Stimulated activated CD8-positive, alpha-beta memory T cell treated with anti-CD3 and anti-CD28 coated beads, Interleukin-7, amount 100 ng/mL, for 1 hour (primary cell): ENCODE measurements at places on chromosomes 3 and 15.

- DNase-seq, result no peak
Measured at GRCh38 chr3:73503781-73504180, 121.0 kb downstream of the PDZRN3 start.

DNA sequence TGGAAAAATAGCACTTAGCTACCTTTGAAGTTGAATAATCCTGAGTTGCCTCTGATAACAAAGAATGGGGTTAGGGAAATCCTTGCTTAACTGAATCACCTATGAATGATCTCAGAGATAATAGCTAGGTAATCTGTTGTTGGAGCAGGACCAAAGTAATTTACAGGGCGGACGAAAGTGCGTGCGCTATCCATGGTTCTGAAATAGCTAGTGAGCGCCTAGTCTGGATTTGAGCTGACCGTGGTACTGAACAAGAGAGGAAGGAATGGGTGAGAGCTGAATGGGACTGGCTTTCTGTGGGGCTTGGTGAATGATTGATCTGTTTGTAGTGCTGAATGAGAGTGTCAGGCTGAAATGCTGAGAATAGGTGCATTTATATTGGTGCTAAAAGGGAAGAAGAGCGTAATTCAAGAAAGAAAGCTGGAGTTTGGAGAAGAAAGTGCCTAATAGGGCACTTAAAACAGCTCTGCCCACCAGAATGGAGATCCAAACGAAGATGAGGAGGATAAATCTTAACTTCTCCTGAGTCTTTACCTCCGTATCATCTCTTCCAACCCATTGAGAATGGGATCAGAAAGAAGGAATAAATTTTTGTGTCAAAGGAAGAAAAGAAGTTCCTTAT lies 10.1 kb downstream of the SCN10A start:
- no peak for DNase-seq

DNA sequence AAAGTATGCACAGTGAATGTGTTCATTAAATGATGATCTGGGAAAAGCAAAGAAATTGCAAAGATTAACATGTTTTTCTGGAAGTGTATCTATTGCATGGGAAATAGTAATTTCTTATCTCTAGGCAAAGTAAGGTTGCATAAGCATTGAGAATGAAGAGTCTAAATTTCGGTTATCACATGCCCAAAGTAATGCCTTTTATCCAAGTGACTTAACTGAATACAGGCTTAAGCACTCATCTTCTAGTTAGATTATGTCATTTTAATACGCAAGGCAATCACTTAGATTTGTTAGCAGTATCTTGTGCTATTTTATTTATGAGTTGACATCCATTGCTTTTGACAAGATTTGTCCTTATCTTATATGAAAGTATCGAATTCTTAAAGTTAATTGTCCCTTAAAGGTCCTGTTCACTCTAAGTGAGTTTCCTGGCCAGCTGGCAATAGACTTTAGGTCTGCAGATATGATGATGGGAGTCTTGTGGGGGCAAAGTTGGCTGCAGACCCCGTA lies 100.5 kb downstream of the NAALADL2 start:
- no peak for DNase-seq

DNA sequence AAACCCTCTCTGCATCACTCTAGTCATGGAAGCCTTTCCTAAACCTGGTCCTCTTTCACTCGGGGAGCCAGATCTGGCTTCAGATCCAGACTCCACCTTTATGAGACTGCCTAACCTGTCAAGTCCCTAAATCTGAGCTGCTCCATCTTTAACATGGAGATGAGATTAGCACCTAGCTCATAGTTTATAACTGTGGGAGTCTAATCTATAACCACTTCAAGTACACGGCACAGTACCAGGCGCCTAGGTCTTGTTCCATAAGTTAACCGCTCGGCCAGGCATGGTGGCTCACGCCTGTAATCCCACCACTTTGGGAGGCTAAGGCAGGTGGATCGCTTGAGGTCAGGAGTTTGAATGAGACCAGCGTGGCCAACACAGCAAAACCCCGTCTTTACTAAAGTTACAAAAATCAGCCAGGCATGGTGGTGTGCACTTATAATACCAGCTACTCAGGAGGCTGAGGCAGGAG lies 30.3 kb downstream of the TPM1 start:
- no peak for DNase-seq

GRCh38 chr3:46649436-46649835 lies 37.1 kb downstream of the FAM240A start:
- DNase-seq, result no peak

GRCh38 chr3:26668171-26668570 lies 45.6 kb downstream of the LRRC3B start:
- DNase-seq, result no peak

GRCh38 chr3:59885101-59885500 lies 835.3 kb upstream of the CFAP20DC start:
- no peak for DNase-seq

DNA sequence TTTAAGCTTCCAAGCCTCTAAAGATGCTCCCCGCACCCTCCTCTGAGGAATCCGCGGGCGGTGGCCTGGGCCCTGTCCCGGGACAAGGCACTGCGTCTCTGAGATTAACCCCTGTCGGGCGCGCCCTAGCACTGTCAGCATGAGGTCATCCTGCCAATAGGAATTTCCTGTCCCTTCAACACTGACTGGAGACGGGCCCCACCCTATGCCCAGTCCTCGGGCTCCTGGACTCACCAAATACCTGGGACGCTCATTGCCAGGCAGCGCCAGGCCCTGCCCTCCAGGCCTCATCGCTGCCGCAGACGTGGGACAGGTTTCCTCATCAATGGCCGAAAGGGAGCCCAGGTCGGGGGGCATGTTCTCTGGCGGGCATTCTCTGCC lies 67.6 kb upstream of the SH3GL3 start:
- DNase-seq, result no peak

DNA sequence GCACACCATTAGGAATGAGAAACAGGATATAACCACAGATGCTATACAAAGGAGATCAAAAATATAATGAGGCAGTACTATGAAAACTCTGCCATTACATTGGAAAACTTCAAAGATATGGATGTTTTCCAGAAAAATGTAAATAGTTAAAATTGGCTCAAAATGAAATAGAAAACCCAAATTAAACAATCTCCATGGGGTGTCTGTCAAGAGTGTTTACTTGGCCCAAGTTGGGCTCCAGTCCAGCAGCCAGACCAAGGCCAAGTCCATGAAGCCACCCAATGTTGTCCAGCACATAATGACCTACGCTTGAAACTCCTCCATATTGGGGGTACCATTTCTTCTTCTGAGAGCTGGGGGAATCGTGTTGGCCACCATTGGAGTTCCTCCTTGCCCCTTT lies 37.1 kb downstream of the CTXND1 start:
- DNase-seq, result no peak

DNA sequence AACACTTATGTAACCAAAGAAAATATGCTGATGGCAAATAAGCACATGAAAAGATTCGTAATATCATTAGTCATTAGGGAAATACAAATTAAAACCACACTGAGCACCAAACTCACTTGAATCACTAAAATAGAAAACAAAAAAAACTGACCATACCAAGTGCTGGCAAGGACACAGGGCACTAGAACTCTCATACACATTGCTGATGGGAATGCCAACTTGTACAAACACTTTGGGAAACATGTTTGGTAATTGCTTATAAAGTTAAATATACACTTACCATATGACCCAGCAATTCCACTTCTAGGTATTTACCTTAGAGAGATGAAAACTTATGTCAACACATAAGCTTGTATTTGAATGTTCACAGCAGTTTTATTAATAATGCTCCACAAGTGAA lies 95.5 kb downstream of the TFDP2 start:
- no peak for DNase-seq

DNA sequence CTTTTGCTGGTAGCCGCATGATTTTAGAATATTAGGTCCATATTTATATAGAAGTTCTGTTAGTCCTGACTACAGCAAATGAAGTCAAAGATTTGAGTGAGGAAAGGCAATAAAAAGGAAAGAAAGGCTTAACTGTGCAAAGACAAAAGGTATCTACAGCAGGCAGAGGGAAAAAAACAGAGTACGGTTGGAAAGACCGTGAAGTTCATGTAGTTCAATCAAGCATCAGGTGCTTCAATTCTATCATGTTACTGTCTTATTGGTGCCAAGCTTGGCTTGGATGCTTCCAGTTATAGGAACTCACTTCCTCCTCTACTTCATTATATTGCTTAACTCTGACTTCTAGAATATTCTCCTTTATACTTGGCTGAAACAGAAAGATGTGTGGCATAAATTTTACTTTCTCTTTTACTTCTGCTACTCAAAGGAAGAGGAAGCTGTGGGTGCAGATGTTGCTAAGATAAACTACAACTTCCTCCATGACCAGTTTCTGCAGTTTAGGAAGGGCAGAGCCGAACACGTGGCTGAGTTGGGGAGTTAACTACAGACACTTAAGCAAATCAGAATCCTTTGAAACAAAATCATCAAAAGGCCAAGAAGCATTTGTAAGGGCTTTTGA lies 72.6 kb upstream of the ZBED2 start:
- DNase-seq, result no peak

DNA sequence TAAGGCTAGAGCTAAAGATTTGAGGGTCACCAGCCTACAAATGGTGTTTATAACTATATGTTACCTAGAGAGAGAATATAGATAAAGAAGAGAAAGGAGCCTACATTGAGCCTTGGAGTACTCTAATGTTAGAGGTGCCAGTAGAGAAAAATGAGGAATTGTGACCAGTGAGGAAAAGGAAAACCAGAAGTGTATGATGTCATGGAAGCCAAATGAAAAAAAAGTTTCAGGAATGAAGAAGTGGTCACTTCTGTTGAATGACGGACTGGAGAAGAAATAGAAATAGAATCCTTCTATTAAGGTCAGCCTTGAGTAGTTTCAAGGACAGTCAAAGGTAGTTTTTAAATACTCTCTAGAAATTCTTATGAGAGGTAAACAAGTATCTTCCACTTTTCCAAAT lies 51.2 kb upstream of the MLF1 start:
- DNase-seq, result no peak

DNA sequence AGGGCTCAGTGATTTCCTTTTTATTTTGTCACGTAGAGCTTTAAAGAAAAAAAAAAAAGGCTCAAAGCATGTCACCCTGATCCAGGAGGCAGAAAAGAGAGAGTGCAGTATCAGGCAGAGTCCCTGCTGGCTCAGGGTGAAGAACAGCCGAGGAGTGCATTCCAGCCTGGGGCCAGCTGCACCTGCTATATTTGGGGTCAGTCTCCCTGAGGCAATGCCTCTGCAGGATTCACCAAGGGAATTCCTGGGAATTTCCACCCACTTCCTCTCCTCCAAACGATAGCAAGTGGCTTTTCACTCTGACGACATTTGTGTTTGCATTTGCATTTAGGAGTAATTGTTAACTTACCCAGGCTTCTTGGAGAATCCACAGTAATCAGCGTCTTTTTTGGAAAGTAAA lies 202.9 kb upstream of the CTNNB1 start:
- DNase-seq, result no peak

GRCh38 chr15:88181613-88182012 lies 74.9 kb downstream of the NTRK3 start:
- no peak for DNase-seq

GRCh38 chr3:31472479-31473390 lies 60.0 kb upstream of the STT3B start:
- DNase-seq, result no peak

DNA sequence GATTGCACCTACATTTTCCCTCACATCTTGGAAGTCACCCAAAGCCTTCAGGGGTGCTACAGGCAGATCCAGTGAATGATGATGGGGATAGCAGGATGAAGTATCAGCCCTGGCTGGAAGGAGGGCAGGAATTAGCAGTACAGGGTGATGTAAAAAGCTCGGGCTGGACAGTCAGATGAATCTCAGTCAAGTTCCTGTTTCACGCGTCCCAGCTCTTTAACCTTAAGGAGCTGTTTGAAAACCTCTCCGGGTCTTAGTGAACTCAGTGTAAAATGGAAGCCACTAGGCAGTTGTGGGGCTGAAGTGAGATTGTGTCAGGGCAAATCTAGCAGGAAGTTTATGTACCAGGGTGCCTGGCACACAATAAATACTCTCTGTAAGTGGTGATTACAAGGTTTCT lies 166.4 kb upstream of the PROK2 start:
- no peak for DNase-seq

GRCh38 chr3:44932271-44932670 lies 43.7 kb downstream of the ZDHHC3 start:
- no peak for DNase-seq

- DNase-seq, result no peak
Measured at GRCh38 chr3:190424478-190425439, 24.9 kb downstream of the TMEM207 start.

GRCh38 chr3:9441501-9442221 lies 44.2 kb downstream of the SETD5 start:
- no peak for DNase-seq

DNA sequence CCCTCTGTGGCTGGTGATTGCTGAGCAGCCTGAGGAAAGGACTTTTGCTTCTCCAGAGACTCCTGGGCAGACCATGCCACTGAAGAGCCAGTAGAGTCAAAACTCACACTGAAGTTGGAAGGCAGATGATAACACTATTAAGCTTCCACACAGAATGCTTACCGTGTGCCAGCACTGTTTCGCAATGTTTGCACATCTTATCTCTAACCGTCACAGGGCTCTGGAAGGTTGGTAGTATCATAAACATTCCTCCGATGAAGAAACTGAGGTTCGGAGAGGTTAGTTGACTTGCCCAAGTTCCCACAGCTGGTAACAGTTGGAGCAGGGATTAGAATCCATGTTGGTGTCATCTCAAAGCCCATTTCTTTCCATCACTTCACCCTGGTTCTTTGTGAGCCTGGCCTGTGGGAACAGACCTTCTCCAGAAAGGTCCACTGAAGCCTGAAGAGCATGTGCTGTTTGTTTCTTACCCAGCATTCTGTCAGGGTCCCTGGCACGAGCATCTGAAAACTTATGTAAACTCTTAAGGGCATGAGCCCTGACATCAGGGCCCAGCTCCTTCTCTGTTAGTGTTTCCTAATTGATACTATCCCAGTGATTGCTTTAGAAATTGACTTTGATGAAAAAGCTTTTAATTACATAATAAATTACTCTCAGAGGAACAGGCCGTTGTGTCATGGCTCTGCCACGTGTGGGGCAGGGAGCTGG lies 77.0 kb upstream of the PRR23C start:
- no peak for DNase-seq

DNA sequence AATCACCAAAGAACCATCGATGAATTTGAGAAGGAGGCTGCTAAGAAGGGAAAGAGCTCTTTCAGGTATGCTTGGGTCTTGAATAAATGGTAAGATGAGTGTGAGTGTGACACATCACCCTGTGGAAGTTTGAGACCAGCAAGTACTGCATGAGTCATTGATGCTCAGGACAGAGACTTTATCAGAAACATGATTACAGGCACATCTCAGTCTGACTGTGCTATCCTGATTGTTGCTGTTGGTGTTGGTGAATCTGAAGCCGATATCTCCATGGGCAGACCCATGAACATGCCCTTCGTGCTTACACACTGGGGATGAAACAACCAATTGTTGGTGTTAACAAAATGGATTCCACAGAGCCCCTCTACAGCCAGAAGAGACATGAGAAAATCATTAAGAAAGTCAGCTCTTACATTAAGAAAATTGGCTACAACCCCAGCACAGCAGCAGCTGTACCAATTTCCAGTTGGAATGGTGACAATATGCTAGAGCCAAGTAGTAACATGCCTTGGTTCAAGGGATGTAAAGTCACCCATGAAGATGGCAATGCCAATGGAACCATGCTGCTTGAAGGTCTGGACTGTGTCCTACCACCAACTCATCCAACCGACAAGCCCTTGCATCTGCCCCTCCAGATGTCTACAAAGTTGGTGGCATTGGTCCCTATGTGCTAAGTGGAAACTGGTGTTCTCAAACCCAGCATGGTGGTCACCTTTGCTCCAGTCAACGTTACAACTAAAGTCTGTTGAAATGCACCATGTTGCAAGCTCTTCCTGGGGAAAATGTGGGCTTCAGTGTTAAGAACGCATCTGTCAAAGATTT lies 20.5 kb downstream of the TM4SF4 start:
- no peak for DNase-seq
